ENCODE measurements at places on chromosomes 2 and 18.

DNA sequence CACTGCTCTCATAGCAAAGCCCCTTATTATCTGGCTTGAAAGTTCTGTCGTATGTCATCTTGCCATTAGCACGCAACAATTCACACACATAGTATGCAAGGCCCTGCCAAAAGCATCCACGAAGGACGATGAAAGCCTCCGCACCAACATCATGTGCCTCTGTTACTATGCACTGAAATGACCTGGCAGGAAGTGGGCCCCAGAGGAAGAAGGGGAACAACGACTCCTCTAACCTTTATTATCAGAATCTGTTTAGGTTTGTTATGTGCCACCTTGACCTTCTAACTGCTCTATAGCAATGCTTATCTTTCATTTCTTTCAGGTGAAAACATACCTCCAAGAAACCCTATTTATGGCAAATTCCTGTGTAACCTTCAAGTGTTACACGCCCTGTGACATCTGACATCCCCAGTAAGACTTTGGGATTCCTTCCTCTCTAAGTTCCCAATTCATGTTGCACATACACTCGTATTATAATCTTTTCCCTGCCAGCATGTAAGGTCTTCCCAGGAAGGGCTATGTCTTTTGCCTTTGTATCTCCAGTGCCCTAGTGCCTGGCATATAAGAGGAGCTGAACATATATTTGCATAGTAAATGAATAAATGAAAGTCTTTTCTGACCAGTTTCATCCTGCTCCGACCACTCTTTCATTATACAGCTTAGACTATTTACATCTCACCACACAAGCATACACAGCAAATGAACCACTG is 7.0 kb upstream of the NDUFV2 start:
- peak; percentile 46 for DNase-seq

DNA sequence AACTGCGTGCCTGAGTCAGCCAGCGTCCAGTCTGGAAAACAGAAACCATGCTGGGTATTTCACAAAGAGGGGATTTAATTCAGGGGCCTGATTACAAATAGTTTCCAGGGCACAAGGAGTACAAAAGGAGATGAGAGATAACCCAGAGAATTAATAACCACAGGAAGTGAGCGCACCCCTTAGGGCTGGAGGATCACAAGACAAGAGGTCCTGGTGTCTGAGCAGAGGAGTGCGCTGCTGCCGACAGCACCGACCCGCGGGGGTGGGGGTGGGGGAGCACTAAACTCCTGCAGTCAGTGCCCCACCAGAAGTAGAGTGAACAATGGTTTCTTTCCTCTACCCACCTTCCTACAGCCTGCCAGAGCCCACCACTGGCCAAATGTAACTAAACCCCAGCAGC is 20.8 kb upstream of the MAL start:
- no peak for DNase-seq

- DNase-seq, result no peak
These were observed 15.9 kb downstream of the GATA6 start for GRCh38 chr18:22185273-22185672.

- DNase-seq, result no peak
These were observed 31.1 kb downstream of the YPEL5 start for GRCh38 chr2:30177956-30178355.

DNA sequence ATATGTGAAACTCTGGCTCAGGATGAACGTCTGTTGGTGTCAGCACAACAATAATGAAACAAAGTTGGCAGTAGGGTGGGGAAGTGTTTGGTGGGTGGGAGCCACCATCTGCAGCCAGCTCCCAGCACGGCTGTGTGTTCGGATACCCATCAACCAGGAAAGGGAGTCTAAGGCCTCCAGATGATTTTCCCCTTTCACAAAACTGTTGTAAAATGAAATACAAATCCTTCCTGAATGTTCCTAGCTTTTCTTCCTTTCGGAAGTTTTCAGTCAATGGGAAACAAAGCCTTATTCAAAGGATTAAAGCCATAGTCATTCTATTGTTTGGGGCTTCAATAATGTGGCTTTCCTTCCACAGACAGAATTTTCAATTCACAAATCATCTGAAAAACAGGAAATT is 14.5 kb upstream of the DARS1 start:
- no peak for DNase-seq

GRCh38 chr18:63100630-63101055 is 218.9 kb downstream of the BCL2 start:
- DNase-seq, result no peak

Measured in activated gamma-delta T cell treated with anti-CD3 and anti-CD28 coated beads, Interleukin-2, amount 50 U/mL, for 16 hours (primary cell).